ENCODE measurements at places on chromosomes 3 and 15.

DNA sequence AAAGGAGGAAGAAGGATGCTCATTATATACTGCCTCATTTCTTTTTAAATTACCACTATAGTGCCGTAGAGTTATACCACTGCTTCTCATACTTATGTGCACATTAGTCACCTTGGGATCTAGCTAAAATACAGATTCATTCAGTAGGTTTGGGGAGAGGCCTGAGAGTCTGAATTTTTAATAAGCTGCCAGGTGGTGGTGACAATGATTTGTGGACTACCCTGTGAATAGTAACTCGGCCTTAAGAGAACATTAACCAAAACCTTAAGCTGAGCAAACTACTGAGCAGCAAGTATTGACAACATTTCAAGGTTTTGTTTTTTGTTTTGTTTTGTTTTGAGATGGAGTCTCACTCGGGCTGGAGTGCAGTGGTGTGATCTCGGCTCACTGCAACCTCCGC is 19.8 kb downstream of the UBA5 start:
- DNase-seq: no peak

DNA sequence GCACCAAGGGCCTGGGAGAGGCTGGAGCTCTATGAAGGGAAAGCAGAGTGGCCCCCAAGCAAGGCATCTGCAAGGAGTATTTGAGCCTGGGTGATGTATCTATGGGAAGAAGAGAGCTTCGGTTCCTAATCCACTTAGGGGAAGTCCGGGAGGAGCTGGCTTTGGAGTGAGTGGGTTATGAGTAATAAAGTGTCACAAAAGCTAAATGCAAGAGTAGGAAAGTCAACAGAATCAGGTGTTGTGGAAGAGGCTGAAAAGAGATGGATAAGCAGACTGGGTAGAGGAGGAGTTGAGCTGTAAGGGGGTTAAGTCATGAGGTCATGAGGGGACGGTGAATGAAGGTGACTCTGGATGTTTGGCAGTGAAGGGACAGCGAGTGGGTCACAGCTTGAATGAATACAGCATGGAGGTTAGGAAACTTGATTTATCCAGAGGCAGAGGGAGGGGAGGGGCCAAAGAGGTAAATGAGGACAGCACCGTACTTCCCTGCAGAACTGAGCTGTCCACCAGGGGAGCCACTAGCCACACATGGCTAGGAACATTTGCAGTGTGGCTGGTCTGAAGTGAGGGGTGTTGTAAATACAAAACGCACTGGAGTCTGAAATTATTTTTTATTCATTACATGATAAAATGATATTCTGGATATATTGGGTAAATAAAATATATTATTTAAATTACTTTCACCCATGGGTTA is 83.3 kb downstream of the ADCY5 start:
- DNase-seq: no peak

DNA sequence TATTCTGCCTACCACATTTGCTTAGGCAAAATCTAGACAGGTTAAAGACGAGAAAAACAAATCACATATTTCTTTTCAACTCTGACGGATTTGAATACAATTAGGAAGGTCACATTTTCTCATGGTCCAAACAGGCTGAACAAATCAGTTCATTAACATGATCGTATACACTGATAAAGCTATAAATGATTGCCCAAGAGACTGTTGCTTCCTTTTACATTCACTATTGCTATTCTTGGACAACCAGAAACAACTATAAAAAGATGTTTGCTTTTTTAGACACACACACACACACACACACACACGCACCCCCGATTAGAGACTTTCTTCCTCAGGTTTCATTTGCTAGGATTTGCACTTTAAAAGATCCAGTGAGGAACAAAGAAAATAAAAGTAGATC is 122.3 kb upstream of the BHLHE40 start:
- DNase-seq: no peak

- DNase-seq: no peak
Measured at GRCh38 chr15:34753236-34753894, 1.4 kb downstream of the GJD2 start.

DNA sequence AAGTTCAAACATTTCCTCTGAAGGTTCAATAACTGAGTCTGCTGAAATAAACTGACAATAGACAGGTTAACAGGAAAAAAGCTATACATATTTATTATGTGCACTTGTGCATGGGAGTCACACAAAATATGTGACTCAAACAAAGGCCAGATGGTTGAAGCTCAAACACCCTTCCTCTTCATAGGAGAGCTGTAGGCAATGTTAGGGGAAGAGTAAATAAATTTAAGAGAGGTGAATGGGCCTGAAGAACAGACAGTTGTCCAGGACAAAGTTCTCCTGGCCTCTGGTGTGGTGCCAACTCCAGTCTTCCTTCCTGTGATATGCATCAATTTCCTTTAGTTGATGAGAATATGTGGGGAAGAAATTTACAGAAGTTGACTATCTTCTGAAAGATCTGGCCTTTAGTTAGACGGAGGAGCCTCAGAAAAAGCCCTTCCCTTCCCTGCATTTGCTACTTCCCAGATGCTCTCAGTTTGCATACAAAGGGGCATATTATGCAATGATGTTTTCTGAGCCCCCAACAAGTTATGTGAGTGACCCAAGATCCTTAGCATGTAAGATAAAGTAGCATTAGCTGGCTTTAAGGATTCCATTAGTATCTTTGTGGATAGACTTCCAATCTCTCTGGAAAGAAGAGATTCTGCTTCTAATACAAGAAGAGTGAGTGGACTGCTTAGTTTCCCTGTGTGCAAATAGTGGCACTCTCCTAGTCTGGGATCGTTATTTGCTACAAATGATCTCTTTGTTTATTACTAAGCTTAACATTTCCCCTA is 96.4 kb upstream of the IGSF10 start:
- DNase-seq: no peak

- no peak for DNase-seq
Measured at GRCh38 chr3:65483480-65483879, 555.2 kb downstream of the MAGI1 start.

DNA sequence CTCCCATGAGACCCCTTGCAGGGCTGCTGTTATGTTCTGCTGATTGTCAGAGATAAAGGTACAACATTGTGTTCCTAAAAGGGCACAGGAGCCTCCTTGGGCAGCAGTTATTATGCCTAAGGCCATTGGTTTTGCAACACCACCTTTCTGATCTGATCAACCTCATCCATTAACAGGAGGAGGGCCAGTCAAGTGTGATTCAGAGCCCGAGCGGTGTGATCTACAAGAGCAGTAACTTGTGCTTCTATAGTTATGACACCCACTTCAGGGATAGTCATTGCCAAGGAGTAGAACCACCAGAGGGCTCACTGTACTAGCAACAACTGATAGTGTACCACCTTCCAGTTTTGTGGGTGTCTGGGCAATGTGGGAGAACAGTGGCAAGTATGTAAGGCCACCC is 1457.9 kb upstream of the CADM2 start:
- DNase-seq: no peak

- DNase-seq: no peak
Measured at GRCh38 chr3:43957553-43957952, 266.8 kb downstream of the ABHD5 start.

Data from central memory CD8-positive, alpha-beta T cell (primary cell).